ENCODE measurements at places on chromosomes 1 and 21.

GRCh38 chr21:45132841-45133573 lies 58.6 kb downstream of the ADARB1 start:
- peaks cover 56% of the 10 kb centered on the region for H3K4me1 ChIP-seq
- no peaks in the 10 kb centered on the region for H3K27me3 ChIP-seq
- H3K4me3 ChIP-seq, result no peak overlapping the region
- DNase-seq, result no peak
- no peak overlapping the region for H3K27ac ChIP-seq
- H3K36me3 ChIP-seq, result peaks cover 9% of the 10 kb centered on the region

GRCh38 chr1:41618066-41618825 lies 133.8 kb upstream of the EDN2 start:
- DNase-seq, result peak; percentile 88
- H3K36me3 ChIP-seq, result no peaks in the 10 kb centered on the region
- peak overlapping the region; percentile 68 for H3K27ac ChIP-seq
- peaks cover 39% of the 10 kb centered on the region for H3K4me1 ChIP-seq
- H3K27me3 ChIP-seq, result no peaks in the 10 kb centered on the region

DNA sequence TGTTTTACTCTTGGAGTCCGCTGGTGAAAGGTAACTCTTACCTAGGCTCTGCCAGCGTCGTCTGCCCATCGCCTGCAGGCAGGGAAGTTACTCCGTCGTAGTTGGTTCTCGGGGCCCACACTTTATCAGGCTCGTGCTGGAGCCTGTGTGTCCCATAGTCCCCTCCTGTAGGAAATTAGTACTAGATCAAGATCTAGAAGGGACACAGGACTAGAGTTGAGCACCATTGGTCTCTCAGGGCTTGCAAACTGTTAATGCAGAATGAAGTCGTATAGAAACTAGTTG lies 940 bp downstream of the SRRM1 start:
- H3K4me3 ChIP-seq, result peak overlapping the region; percentile 92
- peak overlapping the region; percentile 73 for H3K27ac ChIP-seq
- H3K4me1 ChIP-seq, result peaks cover 36% of the 10 kb centered on the region
- no peaks in the 10 kb centered on the region for H3K27me3 ChIP-seq
- peak; percentile 76 for DNase-seq
- H3K36me3 ChIP-seq, result peaks cover 35% of the 10 kb centered on the region

GRCh38 chr1:16012590-16013219 lies 5.1 kb downstream of the HSPB7 start:
- H3K27me3 ChIP-seq, result no peaks in the 10 kb centered on the region
- peaks cover 43% of the 10 kb centered on the region for H3K4me1 ChIP-seq
- no peak for DNase-seq
- H3K4me3 ChIP-seq, result peak overlapping the region; percentile 42

DNA sequence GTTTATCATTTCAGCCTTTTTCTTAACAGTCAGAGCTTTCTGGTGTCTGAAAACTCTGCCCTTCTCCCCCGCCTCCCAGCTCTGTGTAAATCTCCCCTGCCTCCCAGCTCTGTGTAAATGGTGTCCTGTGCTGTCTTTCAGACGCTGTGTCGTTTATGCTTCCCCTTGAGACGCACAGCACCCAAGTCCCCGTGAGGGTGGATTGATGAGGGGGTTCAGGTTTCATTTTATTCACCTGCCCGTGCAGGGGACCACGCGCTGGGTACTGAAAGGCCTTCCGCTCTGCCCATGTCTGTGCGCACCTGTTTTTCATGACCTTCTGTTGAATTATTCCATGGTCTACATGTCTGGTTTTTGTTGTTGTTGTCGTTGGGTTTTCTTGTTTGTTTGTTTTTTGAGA lies 108.2 kb upstream of the COL6A1 start:
- no peaks in the 10 kb centered on the region for H3K36me3 ChIP-seq
- H3K4me1 ChIP-seq, result peaks cover 17% of the 10 kb centered on the region
- DNase-seq, result no peak
- H3K4me3 ChIP-seq, result no peak overlapping the region
- H3K27me3 ChIP-seq, result no peaks in the 10 kb centered on the region

DNA sequence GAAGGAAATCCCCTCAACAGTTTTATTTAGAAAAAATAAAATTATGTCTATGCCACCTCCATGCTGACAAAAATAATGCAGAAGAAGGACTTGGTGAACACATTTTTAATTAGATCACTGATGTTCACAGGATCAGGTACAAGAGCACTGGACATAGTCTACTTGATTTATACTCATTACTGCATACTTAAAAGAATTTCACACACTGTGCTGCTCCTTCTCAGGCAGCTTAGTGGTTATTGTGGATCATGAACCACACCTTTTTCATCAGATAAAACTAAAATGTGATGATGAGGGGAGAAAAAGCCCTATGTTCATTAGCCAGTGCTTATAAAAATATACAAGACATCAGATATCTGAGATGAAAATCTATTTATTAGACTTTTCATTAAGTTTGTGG lies 103.3 kb upstream of the DPH5 start:
- H3K4me1 ChIP-seq, result peaks cover 37% of the 10 kb centered on the region
- H3K36me3 ChIP-seq, result no peaks in the 10 kb centered on the region
- H3K27ac ChIP-seq, result peak overlapping the region; percentile 45
- no peak overlapping the region for H3K4me3 ChIP-seq
- no peaks in the 10 kb centered on the region for H3K27me3 ChIP-seq

DNA sequence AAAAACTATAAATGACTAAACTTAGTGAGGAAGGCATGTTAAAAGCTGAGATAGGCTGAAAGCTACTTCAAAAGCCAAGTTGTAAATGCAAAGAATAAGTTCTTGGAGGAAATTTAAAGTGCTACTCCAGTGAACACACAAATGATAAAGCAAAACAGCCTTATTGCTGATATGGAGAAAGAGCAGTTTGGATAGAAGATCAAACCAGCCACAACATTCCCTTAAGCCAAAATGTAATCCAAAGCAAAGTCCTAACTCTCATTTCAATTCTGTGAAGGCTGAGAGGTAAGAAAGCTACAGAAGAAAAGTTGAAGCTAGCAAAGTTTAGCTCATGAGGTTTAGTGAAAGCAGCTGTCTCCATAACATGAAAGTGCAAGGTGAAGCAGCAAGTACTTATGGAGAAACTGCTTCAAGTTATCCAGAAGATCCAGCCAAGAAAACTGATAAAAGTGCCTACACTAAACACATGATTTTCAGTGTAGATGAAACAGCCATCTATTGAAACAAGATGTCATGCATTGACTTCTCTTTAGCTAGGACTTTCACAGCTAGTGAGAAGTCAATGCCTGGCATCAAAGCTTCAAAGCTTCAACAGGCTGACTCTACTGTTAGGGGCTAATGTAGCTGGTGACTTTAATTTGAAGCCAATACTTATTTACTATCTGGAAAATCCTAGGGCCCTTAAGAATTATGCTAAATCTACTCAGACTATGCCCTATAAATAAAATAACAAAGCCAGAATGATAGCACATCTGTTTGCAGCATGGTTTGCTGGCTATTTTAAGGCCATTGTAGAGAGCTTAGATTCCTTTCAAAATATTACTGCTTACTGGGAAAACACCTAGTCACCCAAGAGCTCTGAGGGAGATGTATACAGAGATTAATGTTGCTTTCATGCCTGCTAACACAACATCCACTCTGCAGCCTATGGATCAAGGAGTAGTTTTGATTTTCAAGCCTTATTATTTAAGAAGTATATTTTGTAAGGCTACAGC lies 188.6 kb downstream of the EIF4G3 start:
- H3K36me3 ChIP-seq, result no peaks in the 10 kb centered on the region
- no peaks in the 10 kb centered on the region for H3K27me3 ChIP-seq

DNA sequence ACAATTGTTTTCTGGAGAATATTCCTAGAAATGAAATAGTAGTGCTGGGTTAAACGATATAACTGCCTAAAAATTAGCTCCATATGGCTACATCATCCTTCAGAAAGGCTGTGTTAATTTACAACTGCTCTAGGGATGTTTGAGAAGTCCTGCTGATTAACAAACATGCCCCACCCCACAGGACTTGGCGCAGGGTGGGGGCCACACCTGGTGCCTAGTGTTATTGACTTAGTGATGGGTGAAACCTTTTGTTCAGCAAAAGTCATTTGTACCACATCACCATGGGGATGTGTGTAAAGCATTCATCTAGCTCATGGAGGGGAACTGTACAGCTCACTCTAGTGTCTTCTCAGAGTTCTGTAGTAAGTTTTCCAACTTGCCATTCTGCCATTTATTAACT lies 492.8 kb downstream of the CAMTA1 start:
- H3K36me3 ChIP-seq, result no peaks in the 10 kb centered on the region
- DNase-seq, result no peak
- H3K4me3 ChIP-seq, result no peak overlapping the region
- H3K27ac ChIP-seq, result no peak overlapping the region
- no peaks in the 10 kb centered on the region for H3K27me3 ChIP-seq
- H3K4me1 ChIP-seq, result no peaks in the 10 kb centered on the region

- peaks cover 6% of the 10 kb centered on the region for H3K36me3 ChIP-seq
- peaks cover 100% of the 10 kb centered on the region for H3K4me1 ChIP-seq
- H3K4me3 ChIP-seq, result no peak overlapping the region
- no peaks in the 10 kb centered on the region for H3K27me3 ChIP-seq
These were observed 49.3 kb downstream of the CD34 start for GRCh38 chr1:207861442-207862177.

DNA sequence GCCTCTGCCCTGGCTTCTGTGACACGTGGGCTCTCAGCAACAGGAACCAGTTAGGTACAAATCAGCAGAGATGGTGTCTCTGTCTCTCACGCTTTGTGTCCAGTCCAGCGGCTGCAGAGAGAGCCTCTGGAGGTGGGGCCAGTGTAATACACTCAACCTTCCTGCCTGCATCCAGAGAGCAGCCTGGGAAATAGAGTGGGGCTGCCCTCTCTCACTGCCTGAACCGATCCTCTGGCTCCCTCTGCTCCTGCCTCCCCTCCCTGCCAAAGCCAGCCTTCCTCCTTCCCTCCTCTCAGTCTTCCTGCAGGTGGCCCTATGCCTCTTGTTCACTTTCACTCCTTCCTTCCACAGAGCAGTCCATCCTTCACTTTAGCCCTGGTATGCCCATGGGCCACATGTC lies at the start of gene ZNF648:
Gene ZNF648 (minus strand): TSS at position 119 of the 400 bp plus-strand sequence. CDS start 3,702 bp downstream, outside the sequence.
- H3K4me1 ChIP-seq, result peaks cover 7% of the 10 kb centered on the region
- H3K4me3 ChIP-seq, result no peak within 1 kb of the TSS
- DNase-seq, result no peak
- no peaks in the 10 kb centered on the region for H3K36me3 ChIP-seq
- H3K27me3 ChIP-seq, result peaks cover 17% of the 10 kb centered on the region

DNA sequence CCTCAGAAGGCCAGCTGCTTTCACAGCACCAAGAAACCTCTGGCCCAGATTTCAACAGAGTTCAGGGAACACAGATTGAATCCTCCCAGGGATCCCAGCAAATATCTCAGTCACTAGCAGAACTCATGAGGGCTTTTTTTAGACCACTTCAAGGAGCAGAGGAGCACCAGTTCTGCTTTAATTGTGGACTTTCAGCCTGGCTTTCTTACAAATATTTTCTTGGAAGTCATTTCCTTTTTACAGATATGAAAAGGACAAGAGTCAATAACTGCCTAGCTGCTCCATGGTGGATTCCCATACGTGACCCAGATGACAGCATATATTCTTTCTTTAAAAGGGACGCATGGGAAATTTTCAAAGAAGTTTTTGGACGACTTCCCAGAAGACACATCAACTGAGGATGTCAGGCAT lies 6.4 kb upstream of the LRRC8B start:
- no peak for DNase-seq
- no peaks in the 10 kb centered on the region for H3K27me3 ChIP-seq
- H3K36me3 ChIP-seq, result no peaks in the 10 kb centered on the region

DNA sequence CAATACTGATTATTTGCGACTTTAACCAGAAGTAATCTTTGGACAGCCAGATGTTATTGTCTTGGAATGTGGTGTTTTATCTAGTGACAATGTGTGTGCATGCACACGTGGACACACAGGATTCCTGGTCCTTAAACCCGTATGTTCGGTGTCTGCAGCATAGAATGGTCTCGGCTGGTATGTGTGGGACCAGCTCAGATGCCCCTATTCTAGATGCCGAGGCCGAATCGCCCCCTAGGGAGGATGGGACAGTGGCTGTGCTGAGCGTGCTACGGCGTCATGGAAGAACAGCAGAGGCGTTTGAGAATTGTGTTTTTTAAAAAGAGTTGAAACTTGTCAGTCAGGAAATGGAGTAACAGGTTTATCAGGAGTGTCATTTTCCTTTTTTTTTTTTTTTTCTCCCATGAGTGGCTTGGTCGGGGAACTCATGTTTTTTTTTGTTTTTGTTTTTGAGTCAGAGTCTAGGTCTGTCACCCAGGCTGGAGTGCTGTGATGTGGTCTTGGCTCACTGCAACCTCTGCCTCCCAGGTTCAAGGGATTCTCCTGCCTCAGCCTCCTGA lies 30.1 kb downstream of the SKI start:
- DNase-seq, result no peak
- no peaks in the 10 kb centered on the region for H3K27me3 ChIP-seq
- no peaks in the 10 kb centered on the region for H3K36me3 ChIP-seq
- peaks cover 94% of the 10 kb centered on the region for H3K4me1 ChIP-seq
